ENCODE measurements at places on chromosomes 3 and 15. TPM values are rescaled to one million over a fixed set of nuclear protein-coding genes. Genes with fewer than 3 reads are reported as not detected.

UBXN7 gene
- total RNA-seq = 8.3 TPM

ZNF662 gene
- 1.3 TPM for total RNA-seq

BFSP2 gene
- not detected for total RNA-seq

THRB gene
- 2.8 TPM for total RNA-seq

DAZL gene
- total RNA-seq = not detected

TPRA1 gene
- total RNA-seq = 36.3 TPM

ZBBX gene
- not detected for total RNA-seq

AHSG gene
- total RNA-seq = not detected

HYPK gene
- total RNA-seq = 8.0 TPM

PGBD4 gene
- total RNA-seq = 1.4 TPM

All from epithelial cell of alveolus of lung (primary cell).